WTC11 (cell line): ENCODE measurements at places on chromosomes 11 and 22.

DNA sequence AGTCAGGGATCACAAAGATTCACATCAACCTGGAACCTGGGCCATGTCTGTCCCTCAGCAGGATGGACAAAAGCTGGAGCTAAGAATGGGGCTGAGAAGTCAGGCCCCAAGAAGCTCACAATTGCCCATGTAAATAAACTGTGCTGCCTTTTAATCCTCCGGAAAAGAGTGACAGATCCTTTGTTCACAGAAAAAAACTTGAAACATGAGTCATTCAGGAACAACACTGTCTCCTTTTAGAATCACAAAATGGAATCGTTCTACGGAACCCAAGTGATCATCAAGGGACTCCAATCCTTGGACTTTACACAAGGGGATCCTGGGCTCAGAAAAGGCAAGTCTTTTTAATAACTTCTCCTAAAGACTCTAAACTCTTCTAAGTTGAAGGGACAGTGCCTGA lies 36.1 kb downstream of the RELT start:
- no peak for DNase-seq

- DNase-seq: no peak
These were observed 84.8 kb downstream of the ADAMTS15 start for GRCh38 chr11:130533113-130533798.

GRCh38 chr22:48704335-48704734 lies 1123.3 kb downstream of the BRD1 start:
- DNase-seq: no peak

GRCh38 chr11:115980337-115981103 lies 476.3 kb upstream of the CADM1 start:
- DNase-seq: no peak

DNA sequence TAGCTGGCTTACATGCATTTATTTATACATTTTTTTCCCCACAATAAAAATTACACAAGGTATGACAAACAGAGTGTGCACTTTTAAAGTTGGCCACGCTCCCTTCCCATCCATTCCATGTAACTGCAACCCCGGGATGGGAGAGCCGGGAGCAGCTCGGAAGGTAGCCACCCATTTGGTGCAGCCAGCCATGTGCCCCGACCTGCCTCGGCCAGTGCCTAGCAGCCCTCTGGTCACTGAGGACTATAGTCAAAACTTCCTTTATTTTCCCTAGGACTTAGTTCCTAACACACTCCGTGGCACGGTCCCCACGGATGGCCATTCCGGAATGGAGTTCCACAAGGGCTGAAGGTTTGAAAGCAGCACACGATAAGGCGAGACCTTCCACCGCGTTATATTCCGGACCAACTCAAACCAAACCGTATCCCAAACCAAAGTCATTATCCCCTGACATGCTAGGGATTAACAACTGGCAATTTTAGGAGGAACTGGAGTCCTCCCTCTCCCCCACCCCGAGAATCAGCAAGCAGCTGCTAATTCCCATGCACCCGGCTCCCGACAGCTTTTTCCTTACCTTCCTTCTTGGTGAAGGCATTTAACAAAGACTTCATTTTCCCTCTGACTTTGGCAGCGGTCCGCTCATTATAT lies 426.4 kb downstream of the SHANK2 start:
- DNase-seq: no peak

DNA sequence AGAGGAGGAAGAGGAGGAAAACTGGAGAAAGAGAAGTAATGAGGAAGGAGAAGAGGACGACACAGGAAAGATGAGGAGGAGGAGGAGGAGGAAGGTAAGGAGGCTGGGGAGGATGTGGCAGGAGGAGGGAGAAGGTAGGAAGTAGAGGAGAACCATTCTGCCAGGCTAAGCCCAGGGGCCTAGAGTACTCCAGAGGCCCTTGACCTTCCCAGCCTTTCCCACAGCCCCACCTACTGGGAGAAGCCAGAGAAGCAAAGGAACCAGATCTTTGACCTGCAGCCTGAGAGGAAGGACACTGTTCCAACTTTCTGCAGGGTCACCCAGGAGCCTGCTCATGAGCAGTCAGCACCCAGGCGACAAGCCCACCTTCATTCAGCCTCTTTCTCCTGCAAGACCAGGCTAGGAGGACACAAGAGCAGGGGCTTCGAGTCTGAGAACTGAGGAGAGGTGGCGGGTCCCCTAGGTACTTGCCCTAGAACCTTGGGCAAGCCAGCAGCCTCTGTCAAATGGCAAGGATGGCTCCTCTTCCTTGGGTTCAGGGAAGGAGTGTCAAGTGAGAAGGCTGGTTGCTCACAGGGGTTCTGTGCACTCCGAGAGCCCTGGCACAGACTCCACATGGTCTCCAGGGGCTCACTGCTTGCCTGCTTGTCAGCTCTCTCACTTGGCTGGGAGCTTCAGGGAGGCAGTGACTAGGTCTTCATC lies 27.9 kb upstream of the OAF start:
- peak; percentile 77 for DNase-seq

DNA sequence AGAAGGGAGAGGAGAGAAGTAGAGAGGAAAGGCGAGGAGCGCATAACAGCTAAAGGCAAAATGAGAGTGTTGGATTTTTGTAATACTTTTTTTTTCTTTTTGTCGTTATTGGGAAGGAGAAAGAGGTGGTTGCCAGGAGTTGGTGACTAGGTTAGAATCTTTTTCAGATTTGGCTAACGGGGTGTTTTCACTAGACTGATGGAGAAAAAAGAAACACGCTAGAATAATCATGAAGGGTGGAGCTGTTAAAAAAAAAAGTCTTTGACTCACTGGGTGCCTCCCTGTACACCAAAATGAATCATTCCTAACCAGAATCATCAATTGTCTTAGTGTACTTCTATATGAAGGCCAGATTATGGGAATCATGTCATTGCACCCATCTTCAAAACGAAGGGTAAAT lies 12.7 kb downstream of the BLID start:
- DNase-seq: no peak

- DNase-seq: no peak
These were observed 142.4 kb downstream of the DSCAML1 start for GRCh38 chr11:117654281-117655255.

DNA sequence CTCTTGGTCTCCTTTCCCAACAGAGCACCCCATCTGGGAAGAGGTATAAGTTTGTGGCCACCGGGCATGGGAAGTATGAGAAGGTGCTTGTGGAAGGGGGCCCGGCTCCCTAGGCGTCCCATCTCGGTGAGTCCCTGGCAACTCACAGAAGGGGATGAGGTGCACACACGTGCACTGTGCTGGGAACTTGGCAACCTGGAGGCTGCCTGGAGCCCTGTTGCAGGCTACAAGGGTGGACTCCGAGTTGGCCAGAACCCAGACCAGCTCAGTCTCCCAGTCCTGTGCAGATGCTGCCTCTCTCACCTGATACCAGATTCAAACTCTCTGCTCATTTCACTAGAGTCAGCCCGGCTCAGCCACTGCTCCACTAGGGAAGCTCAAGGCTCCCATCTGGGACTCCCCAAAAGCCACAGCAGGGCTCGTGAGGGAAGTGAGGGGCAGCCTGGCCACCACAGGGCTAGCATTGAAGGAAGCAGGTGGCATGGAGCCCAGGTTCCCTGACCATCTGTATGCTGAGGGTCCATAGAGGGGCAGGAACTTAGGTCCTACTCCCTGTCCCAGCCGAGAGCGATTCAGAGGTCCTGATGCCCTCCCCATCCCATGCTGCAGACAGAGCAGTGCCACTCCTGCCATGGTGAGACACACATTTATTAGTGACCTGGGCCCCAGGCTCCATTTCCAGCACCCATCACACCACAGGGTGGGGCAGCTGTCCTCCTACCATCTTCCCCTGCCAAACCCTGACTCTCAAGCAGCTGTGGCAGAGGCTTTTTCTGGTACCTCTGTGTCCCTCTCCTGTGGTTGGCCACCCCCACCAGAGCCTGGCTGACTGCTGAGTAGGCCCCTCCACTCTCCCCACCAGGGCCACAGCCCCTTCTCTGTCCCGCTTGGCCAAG lies 4.0 kb downstream of the PRR33 start:
- DNase-seq: no peak

- DNase-seq: no peak
These were observed at the start of gene OVCH2 for GRCh38 chr11:7706377-7706776. Gene OVCH2, minus strand, starts transcription at chr11:7706477. Its CDS starts 83 bp downstream, at chr11:7706394.

- DNase-seq: no peak
These were observed 33.7 kb downstream of the CYB5R2 start for GRCh38 chr11:7639643-7640025.

DNA sequence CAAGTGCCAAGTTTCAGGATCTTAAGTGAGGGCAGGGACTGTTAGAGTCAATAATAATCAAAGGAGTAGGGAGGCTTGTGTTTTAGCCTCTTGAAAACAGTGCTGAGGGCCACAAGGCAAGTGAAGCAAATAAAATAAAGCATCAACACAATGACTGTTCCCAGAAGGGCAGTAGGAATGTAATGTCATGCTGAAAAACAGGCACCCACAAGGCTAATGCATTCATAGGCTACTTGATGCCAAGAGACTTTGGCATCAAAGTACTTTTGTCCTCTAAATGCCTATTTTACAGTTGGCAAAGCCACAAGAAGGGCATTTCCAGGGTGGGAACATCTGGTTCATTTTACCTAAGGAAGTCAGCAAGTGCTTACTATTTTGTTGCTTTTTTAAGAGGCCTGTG lies 22.9 kb downstream of the RAB39A start:
- no peak for DNase-seq

- DNase-seq: no peak
These were observed 34.0 kb upstream of the CARS1 start for GRCh38 chr11:3091081-3091845.

DNA sequence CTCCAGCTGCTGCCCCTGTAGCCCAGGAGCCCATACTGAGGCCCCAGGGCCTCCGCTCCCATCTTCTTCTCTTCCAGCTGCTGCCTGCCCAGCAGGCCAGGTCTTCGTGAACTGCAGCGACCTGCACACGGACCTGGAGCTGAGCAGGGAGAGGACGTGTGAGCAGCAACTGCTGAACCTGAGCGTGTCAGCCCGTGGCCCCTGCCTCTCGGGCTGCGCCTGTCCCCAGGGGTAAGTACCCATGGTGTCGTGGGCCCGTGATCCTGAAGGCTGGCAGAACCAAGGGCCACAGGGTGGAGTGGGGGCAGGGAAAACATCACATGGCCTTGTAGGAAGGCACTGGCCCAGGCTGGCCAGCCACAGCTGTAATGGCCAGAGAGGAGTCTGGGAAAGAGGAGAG lies 31.2 kb downstream of the OTOG start:
- DNase-seq: peak; percentile 8

- DNase-seq: no peak
These were observed 40.5 kb downstream of the IL18BP start for GRCh38 chr11:72039031-72039855.

- DNase-seq: peak; percentile 93
These were observed 529.5 kb downstream of the SOX6 start for GRCh38 chr11:15826826-15827225.

DNA sequence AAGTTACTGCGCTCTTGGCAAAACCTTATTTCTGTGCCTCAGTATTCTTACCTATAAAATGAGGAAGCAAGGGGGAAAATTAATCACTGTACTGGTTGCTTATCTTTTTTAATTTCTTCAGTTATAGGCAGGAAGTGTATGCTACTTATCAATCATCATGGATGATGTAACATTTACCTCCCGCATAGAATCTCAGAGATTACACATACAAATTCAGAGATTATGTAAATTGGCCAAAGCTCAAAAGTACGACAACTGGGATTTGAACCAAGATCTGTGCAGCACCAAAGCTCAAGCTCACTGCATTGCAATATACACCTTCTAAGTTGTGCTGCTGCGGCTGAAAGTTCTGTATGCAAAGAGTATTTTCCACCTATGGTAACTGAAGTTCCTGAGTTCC lies 83.0 kb downstream of the PDHX start:
- DNase-seq: no peak

DNA sequence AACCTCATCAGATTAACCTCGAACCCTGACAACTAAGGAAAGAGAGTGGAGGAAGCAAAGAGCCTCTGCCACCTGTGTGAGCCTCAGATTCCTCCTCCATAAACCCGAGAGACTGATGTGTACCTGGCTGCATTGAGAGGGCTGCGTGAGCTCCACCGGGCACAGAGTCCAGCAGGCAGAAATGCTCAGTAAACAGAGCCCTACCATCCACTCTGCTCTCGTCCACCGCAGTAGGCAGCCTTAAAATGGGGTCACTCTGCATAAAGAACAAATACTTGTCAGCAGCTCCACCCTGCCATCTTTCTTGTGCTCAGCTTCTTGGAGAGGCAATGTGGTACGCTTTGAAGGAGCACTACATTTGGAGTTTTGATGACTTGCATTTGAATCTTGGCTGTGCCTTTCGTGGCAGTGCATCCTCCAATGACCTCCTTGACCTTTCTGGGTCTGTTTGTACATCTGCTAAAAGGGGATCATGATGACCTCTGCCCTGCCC lies 43.0 kb upstream of the CD5 start:
- no peak for DNase-seq

- no peak for DNase-seq
These were observed 122.3 kb downstream of the SHANK2 start for GRCh38 chr11:71130106-71130505.

DNA sequence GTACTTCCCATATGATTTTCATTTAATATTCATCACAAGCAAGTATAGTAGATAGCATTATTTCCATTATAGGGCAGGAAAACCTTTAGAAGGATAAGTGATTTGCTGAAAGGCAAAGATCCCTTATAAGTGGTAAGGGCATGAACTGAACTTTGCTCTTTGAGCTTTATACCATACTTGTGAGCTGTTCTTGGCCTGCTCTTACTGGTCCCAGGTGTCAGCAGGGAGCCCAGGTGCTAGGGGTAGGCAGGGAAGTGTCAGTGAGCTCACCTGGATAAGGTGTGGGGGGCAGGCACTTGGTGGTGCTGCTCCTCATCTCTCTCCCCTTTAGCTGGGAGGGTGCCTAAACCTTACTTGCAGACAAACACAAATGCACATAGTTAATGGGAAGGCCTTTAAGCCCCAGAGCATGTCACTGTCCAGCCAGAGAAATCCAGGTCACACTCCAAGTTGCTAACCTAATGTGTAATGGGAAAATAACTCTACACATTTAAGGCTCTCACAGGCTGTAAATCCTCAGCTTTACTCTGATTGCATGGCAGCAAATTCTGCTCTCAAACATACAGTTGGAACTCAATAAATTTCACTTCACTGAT lies 114.4 kb downstream of the PLEKHA7 start:
- DNase-seq: no peak

GRCh38 chr11:13717331-13717730 lies 48.9 kb downstream of the FAR1 start:
- no peak for DNase-seq

- no peak for DNase-seq
These were observed 34.0 kb downstream of the BMAL1 start for GRCh38 chr11:13311570-13311969.

DNA sequence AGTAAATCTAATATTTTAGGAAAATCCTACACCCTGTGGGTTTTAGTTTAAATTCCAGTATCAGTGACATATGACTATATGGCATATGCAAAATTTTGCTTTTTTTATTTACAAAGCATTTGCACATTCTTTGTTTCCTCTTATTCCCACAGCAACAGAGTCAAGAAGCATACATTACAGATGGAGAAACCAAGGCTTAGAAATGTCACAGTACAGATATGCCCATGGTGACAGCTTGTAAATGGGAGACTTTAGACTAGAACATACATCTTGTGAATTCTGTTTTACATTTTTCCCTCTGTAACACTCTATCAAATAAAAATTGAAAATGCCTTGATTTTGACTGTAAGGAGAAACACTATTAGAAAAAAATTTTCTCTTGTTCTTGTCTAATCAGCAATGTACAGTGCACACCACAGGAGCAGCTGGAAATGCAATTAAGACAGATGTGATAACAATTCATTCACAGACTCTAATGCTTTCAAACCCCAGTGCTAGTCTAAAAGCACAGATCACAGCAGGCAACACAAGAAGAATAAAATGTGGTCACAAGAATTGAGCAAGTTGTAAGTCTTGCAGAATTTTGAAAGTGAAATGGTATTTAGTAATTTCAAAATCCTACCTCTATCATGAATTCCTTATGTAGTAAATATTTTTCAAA lies 375.9 kb downstream of the LUZP2 start:
- DNase-seq: no peak

GRCh38 chr11:116294630-116295029 lies 478.2 kb downstream of the BUD13 start:
- DNase-seq: no peak
